AG09319 (cell line): ENCODE measurements at places on chromosomes 4 and X.
A peak's percentile ranks its signal among the peaks of the same experiment; 100 is the strongest.

DNA sequence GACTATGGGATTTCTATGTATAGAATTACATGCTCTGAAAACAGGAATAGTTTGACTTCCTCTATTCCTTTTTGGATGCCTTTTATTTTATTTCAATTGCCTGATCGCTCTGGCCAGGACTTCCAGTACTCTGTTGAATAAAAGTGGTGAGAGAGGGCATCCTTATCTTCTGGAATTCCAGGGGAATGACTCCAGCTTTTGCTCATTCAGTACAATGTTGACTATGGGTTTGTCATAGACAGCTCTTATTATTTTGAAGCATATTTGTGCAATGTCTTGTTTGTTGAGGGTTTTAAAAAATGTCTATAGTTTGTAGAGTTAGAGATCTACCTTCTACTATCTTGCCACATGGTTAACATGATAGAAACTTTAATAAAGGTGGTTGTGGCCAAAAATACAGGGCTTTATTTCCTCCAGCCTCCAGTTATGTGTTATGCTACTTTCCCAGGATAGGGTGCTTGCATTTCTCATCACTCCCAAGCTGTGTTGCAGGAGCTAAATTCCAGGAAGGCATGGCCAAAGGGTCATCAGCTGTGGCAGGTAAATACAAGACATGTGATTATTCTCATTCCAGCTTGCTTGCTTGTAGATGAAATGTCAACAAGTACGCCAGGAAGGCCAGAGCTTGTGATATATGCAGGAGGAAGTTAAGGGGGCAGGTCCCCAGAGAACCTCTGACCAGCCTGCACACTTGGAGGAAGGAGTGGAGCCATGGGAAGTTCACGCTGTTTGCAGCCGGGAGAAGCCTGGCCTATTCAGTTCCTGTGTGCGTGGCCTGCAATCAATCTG is 142.4 kb upstream of the CPXCR1 start:
- DNase-seq, result no peak

DNA sequence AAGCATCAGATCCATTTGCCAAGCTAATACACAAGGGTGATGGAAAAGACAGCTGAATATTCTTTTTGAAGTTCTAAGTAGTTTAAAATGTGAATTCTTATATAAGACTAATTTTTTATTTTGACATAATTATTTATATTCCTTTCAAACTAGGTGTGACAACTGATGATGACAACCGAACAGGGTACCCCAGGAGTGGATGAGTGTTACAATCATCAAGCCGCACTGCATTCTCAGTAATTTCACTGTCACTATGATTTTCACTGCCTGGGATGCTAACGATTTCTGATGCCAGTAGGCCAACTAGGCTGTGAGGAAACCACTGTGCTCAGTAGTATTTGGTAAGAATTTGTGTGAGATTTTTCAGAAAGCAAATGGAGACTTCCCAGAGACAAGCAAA is 317.5 kb downstream of the ARAP2 start:
- DNase-seq, result no peak

DNA sequence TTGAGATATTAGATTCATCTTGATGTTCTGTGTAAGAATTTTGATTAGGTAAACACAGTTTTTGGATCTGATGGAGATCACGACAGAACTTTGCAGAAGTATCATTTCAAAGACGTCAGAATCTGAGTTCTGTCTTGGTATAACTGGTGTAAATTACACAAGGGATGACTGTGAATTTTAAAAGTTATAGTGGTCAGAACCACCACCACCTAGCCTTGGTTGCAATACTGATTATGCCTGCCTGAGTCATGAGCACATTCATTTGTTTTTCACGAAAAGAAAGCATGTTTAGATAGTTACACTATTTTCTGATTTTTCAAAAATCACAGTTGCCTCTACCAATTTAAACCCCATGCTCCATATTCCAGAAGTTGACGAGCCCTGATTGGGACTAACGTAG is 54.8 kb downstream of the ZFX start:
- DNase-seq, result no peak

DNA sequence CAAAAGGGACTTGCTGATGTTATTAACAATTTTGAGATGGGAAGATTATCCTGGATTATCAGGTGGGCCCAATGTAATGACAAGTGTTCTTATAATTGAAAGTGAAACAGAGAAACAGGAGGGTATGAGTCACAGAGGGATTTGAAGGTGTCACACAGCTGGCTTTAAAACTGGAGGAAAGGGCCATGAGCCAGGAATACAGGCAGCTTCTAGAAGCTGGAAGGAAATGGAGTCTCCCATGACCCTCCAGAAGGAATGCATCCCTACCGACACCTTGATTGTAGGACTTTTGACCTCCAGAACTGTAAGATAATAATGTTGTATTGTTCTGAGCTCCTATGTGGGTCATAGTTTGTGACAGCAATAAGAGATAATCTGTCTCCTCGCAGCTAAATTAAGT is 98.0 kb upstream of the STIM2 start:
- DNase-seq, result no peak

- no peak for DNase-seq
Observed at GRCh38 chr4:168744021-168744420, 247.2 kb downstream of the PALLD start.

GRCh38 chr4:73459048-73459421 is 22.5 kb upstream of the AFM start:
- no peak for DNase-seq

DNA sequence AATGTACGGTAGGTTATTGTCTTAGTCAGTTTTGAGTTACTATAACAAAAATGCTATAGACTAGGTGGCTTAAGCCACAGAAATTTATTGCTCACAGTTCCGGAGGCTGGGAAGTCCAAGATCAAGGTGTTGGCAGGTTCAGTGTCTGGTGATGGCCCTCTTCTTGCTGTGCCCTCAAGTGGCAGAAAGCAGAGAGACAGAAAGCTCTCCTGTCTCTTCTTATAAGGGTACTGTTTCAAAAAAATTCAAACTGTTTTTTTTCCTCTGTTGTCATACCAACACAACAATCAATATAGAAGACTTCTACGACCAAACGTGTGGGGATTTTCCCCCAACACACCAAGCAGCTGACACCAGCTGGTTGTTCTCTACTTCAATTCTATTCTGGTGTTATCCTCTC is 53.4 kb downstream of the ADGRG4 start:
- no peak for DNase-seq

- DNase-seq, result no peak
Observed at GRCh38 chr4:155591738-155592143, 74.9 kb upstream of the GUCY1A1 start.

DNA sequence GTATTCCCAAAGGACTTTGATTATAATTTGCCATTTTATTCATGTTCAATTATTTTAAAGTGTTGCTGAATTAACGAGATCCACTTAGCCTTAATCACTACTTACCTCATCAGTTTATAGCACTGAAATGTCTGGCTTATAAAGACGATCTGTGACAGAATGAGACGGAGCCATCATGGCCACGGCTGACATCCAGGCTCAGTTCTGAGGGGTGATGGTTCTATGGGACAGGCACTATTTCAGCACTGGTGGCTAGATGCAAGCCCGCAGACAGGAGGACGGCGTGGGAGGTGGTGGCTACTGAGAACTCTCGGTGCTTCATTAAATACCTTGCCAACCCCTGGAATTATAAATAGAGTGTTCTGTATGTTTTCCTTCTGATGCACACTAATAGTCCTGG is 1084.2 kb upstream of the TENM3 start:
- DNase-seq, result no peak

DNA sequence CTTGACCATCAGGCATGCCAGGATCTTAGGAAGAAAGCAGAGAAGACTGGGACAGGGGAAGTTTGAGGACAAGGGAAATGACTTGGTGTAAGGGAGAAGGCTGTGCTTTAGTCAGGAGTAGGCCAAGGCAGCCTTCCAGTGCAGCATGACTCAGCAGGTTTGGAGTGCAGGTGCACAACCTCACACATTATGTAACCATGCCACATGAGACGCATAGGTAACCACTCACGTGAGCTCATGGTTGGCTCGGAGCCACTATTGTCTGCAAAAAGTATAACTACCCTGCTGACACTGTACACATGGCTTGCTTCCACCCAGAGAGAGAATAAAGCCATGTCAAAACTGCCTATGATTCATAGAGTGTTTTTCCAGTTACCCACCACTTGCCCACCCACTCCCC is 715.9 kb downstream of the SMARCA1 start:
- no peak for DNase-seq

DNA sequence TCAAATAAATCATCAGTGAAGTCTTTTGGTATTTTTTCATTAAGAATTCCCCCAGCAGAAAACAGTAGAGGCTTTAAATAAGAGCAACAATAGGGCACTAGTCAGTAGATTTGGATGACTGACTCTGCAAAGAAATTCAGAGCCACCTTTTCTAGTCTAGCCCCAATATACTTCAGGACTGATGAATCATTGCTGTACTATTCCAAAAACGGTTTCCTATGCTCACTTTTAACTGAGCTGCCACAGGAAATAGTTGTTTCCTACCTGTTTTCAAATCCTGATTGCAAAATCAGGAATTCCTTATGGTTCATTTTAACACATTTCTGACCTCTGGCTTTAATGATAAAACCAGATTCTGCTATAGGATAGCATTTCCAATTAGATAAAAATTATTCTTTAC is 171.6 kb downstream of the NR3C2 start:
- DNase-seq, result no peak

GRCh38 chrX:15336023-15336413 is 695 bp upstream of the PIGA start:
- no peak for DNase-seq

GRCh38 chrX:21167011-21167410 is 207.2 kb upstream of the CNKSR2 start:
- no peak for DNase-seq

DNA sequence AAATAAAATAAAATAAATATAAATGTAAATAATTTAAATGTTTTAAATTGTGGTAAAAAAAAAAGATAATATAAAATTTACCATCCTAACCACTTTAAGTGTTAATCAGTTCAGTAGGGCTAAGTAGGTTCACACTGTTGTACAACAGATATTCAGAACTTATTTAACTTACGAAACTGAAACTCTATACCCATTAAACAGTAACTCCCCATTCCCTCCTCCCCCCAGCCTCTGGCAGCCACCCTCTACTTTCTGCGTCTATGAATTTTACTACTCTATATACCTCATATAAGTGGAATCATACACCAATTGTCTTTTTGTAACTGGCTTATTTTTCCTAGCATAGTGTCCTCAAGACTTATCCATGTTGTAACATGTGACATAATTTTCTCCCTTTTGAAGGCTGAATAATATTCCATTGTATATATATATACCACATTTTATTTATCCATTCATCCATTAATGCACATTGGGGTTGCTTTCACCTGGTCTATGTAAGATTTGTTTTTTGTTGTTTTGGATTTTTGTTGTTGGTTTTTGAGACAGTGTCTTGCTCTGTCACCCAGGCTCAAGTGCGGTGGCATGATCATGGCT is 32.5 kb upstream of the ELF2 start:
- DNase-seq, result no peak

DNA sequence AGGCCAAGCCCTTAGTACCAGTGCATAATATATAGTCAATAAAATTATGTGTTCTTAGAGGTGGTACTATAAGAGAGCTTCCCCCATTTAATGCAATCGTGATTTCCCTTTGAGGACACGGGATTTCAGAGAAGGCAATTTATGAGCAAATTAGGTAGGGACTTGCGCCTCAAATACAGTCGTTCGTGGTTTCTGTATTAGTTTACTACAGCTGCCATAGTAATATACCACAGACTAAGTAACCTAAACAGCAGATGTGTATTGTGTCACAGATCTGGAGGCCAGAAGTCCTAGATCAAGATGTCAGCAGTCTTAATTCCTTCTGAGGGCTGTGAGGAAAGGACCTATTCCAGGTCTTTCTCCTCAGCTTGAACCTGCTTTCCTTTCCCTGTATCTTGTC is 1.5 kb upstream of the PUDP start:
- DNase-seq, result no peak

GRCh38 chrX:24396236-24396930 is 35.9 kb downstream of the SUPT20HL1 start:
- DNase-seq, result peak; percentile 10

DNA sequence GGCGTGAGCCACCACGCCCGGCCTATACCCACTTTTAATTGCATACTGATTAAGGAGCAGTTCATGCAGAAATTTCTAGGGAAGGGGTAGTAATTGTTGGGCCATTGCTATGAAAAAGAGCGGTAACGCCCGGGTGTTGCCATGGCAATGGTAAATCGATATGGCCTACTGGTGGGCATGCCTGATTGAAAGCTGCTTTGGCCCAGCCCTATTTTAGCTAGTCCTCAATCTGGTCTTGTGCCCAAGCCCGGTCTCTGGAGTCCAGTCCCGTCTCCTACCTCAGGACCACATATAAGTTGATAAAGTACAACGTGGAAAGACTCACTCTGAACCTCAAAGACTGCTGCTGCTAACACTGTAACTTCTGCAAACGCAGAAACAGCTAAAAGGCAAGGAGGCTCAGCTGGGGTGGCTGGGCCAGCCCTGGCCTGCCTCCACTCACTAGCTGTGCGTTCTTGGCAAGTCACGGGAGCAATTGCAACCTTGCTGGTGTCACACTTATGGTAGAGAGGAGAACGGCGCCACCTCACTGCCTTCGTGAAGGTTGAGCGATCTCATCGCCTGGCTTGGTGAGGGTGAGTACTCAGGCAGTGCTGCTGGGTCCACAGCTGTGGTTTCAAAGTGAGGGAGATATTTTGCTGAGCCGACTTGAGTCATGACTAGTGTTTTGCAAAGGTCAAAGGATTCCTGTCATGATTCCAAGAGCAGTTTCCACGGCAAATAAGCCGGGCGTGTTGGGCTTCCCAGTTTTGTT is 57.0 kb upstream of the GRPEL1 start:
- DNase-seq, result peak; percentile 80

DNA sequence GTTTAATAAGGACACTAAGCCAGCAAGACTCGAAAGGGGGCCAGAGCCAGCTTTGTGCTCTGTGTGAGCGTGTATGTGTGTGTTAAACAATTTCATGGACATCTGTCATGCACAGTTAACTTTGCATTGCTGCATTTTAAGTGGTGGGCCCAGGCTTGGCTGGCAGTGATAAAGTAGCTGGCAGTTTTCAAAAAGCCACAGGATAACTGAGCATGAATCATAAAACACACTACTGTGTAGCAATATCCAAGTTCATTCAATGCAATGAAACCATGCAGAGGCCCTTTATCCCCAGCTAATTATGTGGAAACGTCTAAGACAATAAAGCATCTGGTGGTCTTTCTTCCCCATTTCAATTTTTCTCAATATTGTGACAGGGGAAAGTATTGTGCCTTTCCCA is 132.9 kb downstream of the NKX6-1 start:
- DNase-seq, result no peak

DNA sequence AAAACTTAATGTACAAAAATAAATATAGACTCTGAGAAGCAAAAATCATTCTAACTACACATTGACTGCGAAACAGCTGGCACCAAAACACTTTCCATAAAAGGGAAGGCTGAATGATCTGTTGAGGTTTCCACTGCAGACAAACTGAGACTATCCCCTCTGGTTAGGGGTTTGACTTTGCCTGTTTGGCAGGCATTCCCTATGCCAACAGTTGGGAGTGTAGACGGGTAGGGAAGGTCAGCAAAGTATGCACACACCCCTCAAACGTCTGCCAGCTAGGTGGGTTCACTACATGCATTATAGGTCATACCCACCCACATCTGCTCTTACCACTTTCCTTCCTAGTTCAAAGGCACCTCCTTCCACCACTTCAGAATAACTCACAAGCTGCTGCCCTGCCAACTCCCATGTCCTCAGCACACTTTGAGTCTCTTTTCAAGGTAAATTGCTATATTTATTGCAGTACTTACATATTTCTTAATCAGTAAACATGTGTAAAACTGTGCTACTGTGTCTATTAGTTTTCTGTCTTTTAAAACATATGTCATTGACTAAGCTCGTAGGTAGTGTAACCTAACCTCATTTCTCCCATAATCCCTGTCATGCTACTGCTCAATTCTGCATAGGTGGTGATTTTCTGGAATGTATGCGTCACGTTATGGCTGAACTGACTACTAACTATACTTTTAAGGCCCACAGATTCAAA is 12.4 kb downstream of the CTSO start:
- DNase-seq, result no peak
